ENCODE measurements at places on chromosomes 7 and 10.

DNA sequence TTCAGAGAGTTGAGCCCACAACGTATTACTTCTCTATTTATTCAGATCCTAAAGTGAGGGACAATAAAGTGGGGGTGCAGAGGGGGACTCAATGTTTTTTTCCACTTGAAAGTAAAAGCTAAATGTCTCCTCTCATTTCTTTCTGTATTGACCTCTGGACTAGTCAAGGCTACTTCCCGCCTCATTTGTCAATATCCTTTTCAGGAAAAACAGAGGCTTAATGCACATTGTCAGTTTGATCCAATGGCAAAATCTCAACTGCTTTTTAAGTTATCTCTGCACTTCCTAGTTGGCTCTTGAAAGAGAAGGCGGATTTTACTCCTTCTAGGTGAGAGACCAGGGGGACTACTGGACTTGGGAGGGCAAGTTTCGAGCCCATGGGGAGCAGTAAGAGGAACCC, 56.4 kb downstream of the HIPK2 start:
- no peak for DNase-seq

DNA sequence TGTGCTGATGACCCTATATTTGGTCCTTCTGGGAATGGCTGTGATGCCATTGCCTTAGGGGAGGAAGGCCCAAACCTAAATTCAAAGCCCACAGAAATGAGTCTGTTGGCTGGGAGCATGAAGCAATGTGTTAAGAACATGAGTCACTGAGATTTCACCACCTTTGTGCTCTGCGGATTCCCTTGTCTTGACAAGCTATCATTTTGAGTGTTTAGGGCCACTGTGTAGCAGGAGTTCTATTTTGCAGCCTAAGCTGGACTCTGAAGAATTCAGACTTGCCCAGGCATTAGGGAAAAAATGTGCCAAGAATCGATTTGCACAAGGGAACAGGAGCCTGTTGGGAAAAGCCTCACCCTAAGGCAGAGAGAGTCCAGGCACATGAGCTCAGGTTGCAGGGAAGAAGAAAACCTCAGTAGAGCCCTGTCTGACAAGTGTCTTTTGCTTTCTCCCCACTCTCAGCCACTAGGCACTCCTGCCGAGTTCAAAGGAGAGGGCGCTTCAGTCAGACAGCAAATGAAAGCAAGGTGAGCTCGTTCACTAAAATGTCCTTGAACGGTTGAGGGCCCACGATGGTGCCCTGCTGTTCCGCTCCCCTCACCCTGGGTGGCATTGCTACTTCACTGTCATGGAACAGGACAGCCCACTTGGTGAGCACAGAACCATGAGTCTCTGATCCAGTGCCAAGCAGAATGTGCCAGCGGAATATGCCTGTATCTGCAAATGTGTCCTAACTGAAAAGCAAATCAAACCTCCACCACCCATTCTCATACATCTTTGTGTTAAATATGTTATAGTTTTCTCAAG, 93.6 kb downstream of the PRLHR start:
- no peak for DNase-seq

DNA sequence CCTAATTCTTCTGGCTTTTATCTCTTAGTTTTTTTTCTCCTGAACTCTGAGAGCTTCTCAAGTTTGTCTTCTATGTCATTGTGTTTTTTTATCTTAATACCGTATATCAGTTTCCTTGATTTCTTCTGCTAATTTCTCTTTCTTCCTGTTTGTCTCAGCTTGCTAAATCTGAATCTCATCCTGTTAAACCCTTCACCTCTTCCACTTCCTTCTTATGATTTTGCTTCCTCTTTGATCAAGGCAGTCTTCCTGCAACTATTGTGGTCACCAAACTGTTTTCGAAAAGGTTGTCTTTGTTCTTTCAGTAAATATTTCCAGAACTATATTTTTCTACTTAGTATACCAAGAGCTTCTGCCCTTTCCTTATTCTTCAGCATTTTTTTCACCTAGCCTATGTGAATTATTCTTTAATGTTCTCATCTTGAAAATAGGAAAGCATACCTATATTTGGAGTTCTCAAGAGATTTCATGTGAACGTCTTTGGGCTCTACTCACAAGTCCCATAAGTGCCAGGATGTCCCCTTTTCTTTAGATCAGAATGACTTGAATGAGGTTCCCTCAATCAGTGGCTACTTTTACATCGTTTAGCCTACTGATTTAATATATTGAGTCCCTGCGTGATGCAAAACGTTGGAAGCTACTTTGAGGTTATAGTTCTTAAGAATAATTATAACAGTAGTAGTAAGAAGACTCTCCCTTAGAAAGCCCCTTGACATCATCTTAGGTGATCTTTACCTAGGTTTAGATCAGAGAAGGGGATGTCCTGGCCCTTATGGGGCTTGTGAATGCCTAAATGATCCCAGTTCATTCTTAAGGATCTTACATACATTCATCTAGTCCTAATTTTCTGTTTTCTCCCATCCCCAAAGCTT, 415.4 kb upstream of the AUTS2 start:
- DNase-seq: no peak

- DNase-seq: no peak
Observed at GRCh38 chr10:99758211-99758891, 24.1 kb upstream of the ABCC2 start.

GRCh38 chr7:120053390-120053961, 219.5 kb upstream of the KCND2 start:
- no peak for DNase-seq

Measured in T-helper 9 cell (primary cell).